CD8-positive, alpha-beta memory T cell (primary cell): ENCODE measurements at places on chromosomes 13 and 19.

- no peak for DNase-seq
Observed at GRCh38 chr13:103140001-103140671, 73.9 kb upstream of the SLC10A2 start.

- DNase-seq, result no peak
Observed at GRCh38 chr13:28339419-28339818, 155.5 kb downstream of the FLT1 start.

DNA sequence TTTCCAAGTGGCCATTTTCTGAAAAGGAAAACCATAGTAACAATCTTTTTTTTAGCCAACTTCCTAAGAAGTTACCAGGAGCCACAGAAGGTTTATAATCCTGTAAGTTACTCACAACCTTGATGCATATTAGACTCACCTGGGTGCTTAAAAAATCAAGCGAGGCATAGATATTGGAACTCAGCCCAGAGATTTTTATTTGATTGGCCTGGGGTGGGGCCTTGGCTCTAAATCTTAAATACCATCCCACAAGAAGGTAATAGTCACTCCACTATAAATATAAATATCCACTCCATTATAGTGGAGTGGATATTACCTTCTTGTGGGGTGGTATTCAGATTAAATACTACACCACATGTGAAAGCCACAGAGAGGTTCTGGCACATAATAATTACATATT lies 429.6 kb downstream of the RFC3 start:
- no peak for DNase-seq

DNA sequence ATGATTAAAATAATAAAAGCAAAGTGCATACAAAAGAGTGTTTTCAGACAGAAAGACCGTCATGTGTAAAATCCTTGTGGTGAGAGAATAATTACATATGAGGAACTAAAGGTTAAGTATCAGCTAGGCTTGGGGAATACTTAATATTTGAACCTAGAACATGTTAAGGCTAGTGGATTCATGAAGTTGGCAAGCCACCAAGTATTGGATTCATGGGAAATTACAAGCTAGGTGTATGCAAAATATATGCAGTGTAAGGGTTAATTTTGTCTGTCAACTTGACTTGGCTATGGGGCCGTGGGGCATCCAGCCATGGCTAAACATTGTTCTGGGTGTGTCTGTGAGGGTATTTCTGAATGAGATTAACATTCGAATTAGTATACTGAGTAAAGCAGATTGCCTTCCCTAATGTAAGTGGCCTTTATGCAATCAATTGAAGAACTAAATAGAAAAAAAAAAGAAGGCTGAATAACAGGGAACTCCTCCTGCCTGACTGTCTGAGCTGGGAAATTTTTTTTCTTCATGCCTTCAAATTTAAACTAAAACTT lies 533.5 kb upstream of the KLF12 start:
- DNase-seq, result no peak
